Activated CD4-positive, alpha-beta T cell treated with anti-CD3 and anti-CD28 coated beads, Interleukin-2, amount 10 ng/mL, durations not matched to agents 24 days and 14 days (primary cell): ENCODE measurements at places on chromosomes 16 and 17.

DNA sequence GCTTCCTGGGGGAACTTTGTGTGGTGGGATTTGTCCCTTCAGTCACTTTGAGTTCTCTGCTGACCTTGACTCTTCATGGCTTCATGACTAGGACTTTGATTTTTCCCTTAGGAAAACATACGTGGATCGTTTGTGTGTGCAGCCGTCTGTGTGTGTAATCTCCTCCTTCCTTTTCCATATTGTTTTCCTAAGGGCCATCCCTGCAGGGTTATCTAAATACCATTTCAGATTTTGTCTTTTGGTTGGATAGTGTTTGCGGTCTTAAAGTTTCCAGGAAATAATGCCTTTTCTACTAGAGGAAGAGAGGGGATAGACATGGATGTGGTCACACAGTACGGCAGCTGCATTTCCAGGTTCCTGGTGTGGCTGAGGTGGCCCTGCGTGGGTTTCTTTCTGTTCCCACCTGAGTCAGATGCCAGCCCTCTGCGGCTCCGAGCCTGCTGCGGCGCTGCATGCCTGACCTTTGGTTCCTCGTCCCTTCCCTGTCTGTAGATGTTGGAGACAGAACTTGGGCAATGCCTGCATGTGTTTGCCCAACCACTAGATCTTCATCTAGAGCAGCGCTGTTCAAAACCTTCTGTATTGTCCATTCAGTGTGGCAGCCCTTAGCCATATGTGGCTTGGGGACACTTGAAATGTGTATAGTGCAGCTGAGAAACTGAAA lies 72.0 kb upstream of the LGALS9 start:
- no peak for DNase-seq

DNA sequence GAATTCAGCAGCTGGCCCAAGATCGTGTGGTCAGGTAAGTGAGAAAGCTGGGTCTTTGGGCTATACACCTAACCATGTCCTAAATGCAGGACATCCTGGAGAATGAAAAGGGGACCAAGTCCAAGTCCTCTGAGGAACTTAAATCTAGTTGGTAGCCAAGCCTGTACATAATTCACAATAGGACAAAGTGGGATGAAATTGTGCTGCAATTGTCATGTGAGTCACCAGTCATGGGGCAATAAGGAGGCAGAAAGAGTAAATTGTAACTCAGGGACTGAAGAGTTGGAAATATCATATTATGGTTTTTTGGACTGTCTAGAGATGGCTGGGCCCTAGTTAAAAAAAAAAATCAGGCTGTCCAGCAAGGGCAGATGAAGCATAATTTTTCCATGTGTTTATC lies 202.6 kb downstream of the CYLD start:
- DNase-seq = no peak

DNA sequence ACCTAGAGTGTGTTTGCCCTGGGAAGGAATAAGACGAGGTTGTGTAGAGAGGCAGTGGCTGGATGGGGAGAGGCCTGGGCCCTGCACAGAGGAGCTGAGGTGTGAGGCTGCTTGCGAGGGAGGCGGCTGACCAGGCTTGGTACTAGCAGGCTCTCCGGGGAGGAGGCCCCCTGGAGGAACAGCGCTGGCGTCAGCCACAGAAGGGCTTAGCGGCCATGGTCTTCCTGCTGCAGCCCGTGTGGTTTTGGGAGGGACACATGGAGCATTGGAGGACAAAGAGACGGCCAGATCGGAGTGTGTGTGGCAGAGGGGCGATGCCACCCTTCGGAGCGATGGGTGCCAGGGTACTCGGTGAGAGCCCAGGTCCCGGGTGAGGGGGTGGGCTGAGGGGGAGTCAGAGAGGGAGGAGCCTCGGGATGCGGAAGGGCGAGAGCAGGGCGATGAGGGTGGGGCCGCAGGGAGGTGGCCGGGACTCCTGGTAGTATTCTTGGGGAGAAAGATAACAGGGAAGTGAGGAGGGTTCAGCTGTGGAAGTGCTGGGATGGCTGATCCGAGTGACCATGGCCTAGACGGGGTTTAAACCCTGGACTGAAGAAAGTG lies 8.3 kb downstream of the BANP start:
- no peak for DNase-seq

GRCh38 chr16:8070506-8070905 lies 519.8 kb downstream of the TMEM114 start:
- DNase-seq = no peak

DNA sequence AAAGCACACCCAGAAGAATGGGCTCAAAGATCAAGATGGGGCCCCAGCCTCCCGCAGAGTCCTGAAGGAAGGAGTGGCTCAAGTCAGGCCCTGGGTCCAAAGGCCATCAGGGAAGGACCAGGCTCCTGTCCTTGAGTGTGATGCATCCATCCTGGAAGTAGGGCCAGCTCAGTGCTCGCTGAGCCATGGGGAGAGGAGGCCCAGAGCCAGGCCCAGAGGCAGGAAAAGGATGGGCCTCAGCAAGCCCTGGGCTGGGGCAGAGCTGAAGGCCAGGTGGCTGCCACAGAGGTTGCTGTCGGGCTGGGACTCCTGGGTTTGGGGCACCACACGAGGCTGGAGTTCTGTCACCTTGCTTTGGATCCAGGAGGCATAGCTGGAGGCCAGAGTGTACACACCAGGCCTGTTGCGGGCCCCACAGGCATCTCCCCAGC lies 3.7 kb downstream of the PRSS8 start:
- DNase-seq = no peak
